DMS 273 treated with DMSO at 0.1 percent for 48 hours (cell line): ENCODE measurements at places on chromosomes 4 and X.

DNA sequence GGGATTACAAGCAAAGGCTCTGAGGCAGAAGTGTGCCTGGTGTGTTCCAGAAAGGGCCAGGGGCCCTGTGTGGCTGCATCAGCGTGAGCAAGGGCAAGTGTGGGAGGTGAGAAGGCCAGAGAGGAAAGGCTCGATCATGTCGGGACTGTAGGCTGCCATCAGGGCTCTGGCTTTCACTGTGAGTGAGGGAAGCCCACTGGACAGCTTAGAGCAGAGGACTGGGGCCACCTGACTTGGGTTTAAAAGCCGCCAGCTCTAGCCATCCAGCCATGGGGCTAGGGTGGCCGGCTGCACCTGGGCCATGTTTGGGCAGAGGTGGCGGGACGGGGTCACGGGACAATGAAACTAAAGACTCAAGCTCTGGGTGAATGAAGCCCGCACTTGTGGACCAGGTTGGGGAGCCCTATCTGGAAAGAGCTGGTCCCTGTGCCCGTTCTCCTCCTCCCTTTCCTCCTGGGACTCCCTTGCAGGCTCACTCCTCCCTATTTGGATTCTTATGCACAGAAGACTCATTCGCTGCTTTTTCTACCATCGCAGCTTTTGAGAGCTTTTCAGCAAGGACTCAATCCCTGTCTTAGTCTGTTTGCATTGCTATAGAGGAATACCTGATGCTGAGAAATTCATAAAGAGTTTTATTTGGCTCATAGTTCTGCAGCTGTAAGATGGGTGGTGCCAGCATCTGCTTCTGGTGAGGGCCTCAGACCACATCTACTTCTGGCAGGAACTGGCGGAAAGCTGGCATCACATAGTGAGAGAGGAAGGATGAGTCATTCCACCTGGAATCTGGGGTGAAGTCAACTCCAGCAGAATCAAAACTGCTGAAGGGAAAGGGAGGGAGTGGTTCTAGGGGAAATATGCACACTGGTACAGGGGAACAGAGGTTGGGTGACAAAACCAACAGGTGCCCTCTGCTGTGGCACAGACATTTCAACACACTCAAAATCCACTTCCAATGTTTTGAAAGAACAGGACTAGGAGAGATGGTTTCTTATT is 15.3 kb downstream of the CTAG1B start:
- no peak for DNase-seq

DNA sequence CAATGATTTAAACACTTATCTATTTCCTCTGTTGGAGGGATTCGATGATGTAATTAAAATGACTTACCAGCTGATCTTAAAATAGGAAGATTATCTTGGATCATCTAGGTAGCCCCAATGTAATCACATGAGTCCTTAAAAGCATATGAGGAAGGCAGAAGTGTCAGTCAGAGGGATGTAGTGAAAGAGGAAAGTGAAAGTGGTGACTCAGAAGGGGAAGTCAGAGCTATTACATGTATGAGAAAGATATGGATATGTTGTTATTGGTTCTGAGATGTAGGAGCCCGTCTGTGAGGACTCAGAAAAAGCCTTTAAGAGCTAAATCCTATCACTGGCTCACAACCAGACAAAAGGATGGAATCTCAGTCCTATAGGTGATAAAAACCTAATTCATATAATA is 456.4 kb downstream of the DACH2 start:
- DNase-seq: no peak

- no peak for DNase-seq
Observed at GRCh38 chr4:182136201-182136600, 107.0 kb upstream of the TENM3 start.

DNA sequence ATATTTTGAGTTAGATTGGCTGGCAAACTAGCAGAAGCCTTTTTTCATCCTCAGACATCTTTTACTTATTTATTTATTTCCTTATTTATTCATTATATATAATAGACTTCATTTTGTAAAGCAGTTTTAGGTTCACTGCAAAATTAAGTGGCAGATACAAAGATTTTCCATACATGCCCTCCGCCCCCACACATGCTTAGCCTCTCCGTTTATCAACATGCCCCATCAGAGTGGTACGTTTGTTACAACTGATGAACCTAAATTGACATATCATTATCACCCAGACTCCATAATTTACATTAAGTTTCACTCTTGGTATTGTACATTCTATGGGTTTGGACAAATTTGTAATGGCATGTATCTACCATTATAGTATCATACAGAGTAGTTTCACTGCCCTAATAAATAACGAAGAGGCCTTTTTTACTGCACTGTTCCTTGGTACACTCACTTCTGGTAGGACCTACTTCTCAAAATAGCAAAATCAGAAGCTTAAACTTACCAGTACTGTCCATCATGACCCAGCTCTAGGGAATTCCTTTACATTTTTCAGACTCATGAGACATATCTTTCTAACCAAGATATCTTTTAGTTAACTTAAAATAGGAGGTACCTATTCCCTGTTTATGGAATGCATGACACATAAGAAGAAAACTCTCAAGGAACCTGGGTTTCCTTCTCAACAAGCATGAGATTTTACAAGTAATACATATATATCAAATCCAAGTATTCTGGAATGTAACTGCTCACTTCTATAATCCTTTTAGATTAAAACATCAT is 4.8 kb upstream of the TMPRSS11B start:
- no peak for DNase-seq

DNA sequence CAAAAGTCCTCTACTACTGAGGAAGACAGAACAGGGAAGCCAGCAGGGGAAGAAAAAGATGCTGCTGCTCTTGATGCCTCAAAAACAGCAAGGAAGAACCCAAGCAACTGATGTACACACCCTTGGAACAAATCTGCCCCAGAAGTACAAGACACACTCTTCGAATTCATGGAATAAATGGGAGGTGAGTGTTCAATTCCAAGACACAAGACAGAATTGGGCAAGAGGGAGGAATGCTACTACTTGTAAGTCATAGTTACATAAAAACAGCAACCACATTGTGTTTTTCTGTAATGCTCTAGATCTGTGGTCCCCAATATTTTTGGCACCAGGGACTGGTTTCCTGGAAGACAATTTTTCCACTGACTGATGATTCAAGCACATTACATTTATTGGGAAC is 58.0 kb upstream of the H2AZ1 start:
- DNase-seq: no peak

- no peak for DNase-seq
Observed at GRCh38 chrX:55484948-55485347, 4.7 kb downstream of the USP51 start.

GRCh38 chrX:7447801-7448499 is 300.0 kb upstream of the PUDP start:
- no peak for DNase-seq

- no peak for DNase-seq
Observed at GRCh38 chrX:129111081-129111798, 412.1 kb downstream of the SMARCA1 start.

DNA sequence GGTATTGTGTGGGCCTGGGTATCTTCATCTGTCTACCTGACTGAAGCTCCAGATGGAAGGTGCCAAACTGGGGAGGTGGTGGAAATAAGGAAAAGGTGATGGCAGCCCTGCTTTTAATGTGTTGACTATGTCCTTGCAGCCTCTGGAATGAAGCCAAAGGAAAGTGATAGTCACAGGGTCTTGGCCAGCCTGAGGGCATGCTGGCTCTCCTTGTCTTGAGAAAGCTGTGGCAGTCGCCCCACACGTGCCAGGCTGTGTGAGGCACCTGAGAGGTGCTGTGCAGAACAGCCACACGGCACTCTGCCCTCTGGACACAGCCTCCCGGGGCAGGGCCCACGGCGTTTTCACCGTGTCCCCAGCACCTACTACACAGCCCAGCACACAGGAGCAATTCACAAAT is 77.6 kb downstream of the NAT8L start:
- no peak for DNase-seq

DNA sequence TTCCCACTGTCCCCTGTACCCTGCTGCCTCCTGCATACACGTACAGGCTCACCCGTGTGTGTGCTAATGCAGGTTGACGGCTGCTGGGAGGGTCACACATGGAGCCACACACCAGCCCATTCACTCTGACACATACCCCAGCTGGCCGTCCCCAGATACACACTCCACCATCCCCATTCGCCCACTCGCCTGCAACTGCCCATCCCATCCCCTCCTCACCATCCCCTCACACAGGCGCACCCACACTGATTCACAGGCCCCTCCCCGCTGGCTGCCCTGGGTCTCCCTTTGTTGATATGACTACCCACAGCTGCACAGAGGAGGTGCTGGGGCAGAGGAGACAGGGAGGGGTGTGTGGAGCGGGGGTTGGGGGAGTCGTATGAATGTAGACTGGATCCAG is 25.7 kb downstream of the PJA1 start:
- no peak for DNase-seq

DNA sequence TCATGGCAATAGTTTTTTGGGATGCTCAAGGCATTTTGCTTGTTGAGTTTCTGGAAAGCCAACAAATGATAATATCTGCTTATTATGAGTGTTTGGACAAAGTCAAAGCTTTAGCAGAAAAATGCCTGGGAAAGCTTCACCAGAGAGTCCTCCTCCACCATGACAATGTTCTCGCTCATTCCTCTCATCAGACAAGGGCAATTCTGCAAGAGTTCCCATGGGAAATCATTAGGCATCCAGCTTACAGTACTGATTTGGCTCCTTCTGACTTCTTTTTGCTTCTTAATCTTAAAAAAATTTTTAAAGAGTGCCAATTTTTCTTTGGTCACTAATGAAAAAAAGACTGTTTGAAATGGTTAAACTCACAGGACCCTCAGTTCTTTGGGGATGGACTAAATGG is 136.3 kb downstream of the UBE2K start:
- no peak for DNase-seq

DNA sequence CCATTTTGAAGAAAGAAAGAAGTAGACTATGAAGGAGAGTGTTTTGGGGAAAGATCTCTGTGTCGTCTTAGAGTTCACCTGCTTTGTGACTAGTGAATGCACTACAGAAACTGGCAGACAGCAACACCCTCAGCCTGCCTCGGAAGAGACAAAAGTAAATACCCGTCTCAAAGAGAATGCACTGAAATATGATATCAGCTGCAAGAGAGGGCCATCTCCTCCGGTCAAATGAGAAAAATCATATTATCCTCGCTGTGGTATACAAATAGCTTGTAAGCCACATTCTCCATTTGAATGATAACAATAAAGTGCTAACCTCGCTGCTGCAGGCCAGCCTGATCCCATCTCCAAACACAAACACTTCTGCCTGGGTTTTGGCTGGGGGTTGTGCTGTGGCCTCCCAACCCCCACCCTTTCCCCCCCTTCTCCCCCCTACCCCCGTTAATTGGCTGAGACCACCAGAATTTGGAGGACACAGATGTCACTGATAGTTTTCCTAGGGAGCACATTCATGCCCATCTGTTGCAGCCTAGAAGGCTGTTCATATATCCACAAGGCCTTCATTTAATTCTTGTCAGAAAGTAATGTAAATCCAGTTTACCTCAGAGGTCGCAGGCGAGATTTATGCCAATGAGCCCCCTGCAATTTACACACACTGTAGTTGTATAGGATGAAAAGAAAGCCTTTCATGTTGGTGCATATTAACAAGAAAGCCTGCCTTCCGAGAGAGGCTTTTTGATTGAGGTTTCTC is 46.3 kb downstream of the ALPK1 start:
- peak; percentile 50 for DNase-seq

GRCh38 chr4:96227515-96227914 is 387.6 kb downstream of the PDHA2 start:
- no peak for DNase-seq

GRCh38 chrX:119105826-119106225 is 21.8 kb downstream of the KIAA1210 start:
- no peak for DNase-seq
